ENCODE measurements at places on chromosomes 2 and 18.

GRCh38 chr2:79604748-79605147, 91.9 kb downstream of the CTNNA2 start:
- DNase-seq, result no peak

GRCh38 chr18:57466307-57466706, 31.1 kb downstream of the ONECUT2 start:
- no peak for DNase-seq

- no peak for DNase-seq
Measured at GRCh38 chr18:5972298-5972697, 77.0 kb upstream of the TMEM200C start.

DNA sequence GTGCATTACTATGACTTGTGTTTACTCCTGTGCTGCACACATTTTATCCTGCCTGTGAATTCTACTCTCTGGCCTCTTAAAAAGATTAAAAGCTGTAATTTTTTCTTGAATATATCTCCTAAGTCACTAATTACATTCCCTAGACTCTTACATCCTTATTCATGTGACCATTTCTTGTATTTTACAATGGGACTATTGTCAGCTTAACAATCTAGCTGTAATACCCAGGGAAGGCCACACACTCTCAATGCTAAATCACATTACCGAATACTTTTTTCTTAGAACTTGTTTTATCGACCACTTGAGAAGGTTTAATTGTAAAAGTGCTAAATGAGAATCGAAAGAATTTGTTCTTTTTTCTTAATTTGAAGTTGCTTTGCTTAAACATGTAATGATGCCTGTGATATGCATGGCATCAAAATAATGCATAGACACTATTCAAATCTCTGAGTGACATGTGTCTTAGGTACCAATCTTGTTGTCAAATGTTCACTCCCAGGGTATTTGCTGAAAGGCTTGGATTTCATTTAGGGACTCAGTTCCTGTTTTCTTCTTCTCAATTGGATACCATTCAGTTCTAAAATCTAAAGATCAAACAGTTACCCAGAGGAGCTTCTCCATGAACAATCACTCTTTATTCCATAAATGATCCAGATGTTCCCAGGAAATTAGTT, 498.5 kb downstream of the DPP10 start:
- DNase-seq, result no peak

DNA sequence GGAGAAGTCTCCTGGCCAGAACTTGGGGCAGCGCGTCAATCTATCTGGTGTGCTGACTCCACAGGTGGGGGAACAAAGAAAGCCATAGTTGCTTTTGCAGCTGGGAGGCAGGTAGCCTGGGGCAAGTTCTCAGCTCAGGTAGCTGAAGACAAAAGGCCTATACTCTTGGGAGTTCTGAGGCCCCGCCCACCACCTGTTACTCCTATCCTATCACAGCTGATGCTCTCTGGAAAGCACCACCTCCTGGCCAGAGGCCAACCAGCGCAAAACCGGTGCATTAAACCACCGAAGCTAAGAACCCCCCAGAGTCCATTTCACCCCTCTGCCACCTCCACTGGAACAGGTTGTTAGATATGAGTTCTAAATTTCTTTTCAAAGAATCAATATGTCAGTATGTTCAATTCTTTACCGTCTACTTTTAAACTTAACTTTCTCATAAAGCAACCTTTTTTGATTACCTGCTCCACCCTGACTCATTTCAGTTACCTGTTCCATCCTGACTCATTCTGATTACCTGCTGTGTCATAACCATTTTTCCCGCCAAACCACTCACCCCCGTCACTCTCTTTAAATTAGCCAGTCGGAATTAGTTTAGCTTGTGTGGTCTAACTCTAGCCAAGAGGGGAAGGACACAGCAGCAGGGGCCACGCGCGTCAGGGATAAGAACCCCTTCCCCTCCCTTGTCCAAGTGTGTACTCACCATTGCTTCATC, 43.4 kb downstream of the UPP2 start:
- DNase-seq, result no peak

DNA sequence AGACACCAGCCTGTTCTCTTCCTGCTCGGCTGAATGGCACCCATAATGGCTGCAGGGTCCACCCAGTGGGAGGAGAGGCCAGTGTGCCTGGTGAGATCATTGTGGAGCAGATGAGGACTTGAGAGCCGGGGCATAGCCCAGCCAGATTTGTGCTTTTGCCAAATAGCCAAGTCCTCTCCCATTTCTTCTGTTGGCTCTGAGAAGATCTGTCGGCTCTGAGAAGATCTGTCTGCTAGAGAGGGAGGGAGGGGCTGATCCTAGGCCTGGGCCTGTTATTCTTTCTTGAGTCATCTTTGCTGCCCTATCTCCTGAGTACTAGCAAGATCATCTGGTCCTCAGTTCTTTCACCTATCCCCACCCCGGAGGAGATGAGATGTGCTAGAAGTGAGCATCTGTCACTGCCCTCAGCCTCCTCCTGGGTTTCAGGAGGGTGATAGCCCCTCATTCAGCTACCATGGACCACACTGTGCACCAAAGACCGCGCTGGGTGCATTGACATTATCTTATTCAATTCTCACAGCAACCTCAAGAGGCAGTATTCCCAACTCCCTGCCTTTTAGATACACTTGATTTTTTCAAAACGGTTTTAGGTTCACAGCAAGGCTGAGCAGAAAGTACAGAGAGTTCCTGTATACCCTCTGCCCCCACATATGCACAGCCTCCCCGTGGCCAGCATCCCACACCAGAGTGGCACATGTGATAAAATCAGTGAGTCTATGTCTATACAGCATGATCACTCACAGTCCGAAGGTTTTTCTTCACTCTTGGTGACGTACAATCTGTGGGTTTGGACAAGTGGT, 98.6 kb downstream of the CAPN13 start:
- DNase-seq, result no peak
